GM23338 (cell line): ENCODE measurements at places on chromosomes 1 and 21. TPM values are rescaled to one million over a fixed set of nuclear protein-coding genes. Genes with fewer than 3 reads are reported as not detected.

Gene BARHL2
- not detected in 2 replicates for total RNA-seq

Gene CRYZ
- total RNA-seq = 45.7 and 57.2 TPM in 2 replicates

Gene TLCD4
- total RNA-seq = 3.5 and 4.5 TPM in 2 replicates

Gene TFB2M
- total RNA-seq = 24.9 and 25.2 TPM in 2 replicates

Gene OLIG2
- total RNA-seq = 0.04 and 1.4 TPM in 2 replicates

Gene BATF3
- 3.6 and 6.8 TPM in 2 replicates for total RNA-seq

Gene SORT1
- 51.7 and 55.4 TPM in 2 replicates for total RNA-seq

Gene C4BPA
- not detected in 2 replicates for total RNA-seq

Gene OR10Z1
- total RNA-seq = not detected in 2 replicates

Gene KRTAP19-1
- total RNA-seq = not detected in 2 replicates

Gene CFHR1
- not detected in 2 replicates for total RNA-seq

Gene KRTAP21-2
- total RNA-seq = not detected in 2 replicates

Gene OR10J1
- not detected in 2 replicates for total RNA-seq
